ENCODE measurements at places on chromosomes 13 and 19.
A peak's percentile ranks its signal among the peaks of the same experiment; 100 is the strongest.

GRCh38 chr13:113166681-113167080, 8.2 kb downstream of the PROZ start:
- no peak for DNase-seq

- DNase-seq = no peak
Observed at GRCh38 chr13:86731987-86732386, 932.8 kb upstream of the SLITRK6 start.

GRCh38 chr13:113731192-113732175, 27.5 kb upstream of the TMEM255B start:
- DNase-seq = no peak

DNA sequence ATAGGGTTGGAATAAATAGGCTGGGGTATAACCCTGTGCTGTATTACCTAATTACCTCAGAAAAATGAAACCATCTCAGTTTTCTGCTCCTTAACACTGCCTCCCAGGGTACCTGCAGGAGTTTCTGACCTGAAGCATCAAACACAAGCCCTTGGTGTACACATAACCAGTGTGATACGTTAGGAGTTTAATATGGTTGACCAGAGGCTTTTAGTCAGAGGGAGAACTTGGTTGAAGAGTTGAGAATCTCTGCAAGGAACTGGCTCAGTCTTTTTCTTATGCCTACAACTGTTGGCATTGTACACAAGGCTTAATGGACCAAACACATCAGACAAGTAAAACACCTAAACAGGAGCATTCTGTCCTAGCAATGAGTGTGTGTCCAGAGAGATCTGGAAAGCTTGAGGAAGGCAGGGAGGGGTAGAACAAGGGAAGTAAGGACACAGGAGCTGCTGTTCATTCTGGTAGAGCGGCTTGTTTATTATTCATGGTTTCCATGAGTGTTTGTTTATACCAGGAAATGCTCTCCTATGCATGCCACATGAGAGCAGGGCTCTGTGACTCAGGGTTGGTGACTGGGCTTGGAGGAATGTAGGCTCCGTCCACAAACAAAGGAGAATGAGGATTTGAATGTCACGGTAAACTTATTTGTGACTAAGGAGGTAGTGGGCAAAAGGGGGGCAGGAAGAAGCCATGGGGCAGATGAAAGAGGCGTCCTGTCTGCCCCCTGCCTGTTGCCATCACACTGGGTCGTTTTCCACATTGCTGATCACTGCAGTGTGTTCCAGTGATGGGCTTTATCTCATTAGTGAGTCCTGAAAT, 11.9 kb upstream of the SPATA13 start:
- DNase-seq = no peak

GRCh38 chr13:97030705-97031452, 36.6 kb upstream of the OXGR1 start:
- no peak for DNase-seq

DNA sequence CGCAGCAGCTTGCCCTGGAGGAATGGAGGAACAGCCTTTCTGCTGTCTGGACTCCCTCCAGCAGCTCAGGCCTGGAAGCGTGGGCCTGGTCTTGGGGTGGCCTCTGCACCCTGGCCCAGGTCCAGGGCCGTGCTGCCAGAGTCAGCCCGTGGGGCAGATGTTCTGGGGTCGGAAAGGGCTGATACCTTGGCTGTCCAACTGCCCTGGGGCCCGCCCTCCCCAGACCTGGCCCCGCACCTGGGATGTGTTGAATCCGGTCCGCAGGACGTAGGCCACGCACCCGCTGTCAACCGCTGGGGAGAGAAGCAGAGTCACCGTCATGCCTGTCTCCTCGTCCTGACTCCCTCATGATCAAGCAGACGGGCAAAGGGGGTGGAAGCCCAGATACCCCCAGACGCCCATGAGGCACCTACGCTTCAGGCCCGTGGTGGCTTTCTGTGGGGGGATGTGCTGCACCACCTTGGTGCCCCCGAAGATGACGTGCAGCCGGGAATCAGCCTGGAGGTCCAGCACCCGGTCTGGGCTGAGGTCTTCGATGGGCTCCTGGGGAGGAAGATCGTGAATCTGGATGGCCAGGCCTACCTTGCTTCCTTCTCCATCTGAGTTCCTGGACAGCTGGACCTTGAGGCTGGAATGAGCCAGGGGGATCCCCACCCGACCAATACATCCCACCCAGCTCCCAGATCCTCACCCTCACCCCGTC, 7.7 kb downstream of the ATP13A1 start:
- no peak for DNase-seq

DNA sequence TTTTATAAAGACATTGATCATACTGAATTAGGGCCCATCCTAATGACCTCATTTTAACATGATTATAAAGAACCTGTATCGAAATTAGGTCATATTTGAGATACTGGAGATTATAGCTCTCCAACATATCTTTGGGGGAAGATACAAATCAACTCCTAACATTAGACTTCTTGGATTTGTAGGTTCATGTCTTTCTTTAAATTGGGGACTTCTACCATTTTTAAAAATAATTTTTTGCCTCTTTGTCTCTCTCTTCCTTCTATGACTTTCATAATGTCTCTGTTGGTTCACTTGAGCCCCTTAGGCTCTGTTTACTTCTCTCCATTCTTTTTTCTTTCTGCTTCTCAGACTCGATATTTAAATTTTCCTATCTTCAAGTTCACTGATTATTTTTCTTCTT, 57.2 kb downstream of the RNF17 start:
- DNase-seq = no peak

DNA sequence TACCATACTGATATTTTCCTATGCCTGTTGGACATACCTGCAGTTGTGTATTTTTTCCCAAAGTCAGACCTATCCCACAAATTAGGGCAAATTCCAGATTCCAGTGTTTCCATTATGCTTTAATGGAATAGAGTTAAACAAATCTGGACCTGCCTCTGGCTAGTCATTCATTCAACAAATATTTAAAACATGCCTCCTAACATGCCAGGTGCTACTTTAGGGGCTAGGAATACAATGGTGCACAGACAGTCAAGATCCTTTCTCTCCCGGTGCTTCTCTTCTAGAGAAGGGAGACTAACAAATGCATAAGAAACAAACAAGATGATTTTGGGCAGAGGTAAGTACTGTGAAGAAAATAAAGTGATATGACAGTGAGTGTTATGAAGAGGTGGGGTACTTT, 7.5 kb upstream of the WDFY2 start:
- DNase-seq = no peak

GRCh38 chr19:17079710-17080439, 4.3 kb downstream of the MYO9B start:
- DNase-seq = no peak

- no peak for DNase-seq
Observed at GRCh38 chr13:80307401-80307987, 33.4 kb downstream of the SPRY2 start.

DNA sequence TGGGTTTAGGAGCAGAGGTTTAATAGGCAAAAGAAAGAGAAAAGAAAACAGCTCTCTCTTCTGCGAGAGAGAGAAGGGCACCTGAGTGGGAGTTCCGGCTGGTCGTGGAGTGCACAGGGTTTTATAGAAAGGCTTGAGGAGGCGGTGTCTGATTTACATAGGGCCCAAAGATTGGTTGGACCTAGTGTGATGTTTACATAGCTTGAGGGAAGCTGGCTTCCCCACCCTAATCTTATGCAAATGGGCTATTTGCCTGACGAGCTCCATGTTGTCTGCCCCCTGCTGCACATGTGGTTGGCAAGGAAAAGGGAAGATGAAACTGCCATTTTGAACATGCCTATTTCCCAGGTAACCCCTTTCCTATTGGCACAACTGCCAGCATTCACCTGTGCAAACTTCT, 21.5 kb upstream of the MEDAG start:
- no peak for DNase-seq

DNA sequence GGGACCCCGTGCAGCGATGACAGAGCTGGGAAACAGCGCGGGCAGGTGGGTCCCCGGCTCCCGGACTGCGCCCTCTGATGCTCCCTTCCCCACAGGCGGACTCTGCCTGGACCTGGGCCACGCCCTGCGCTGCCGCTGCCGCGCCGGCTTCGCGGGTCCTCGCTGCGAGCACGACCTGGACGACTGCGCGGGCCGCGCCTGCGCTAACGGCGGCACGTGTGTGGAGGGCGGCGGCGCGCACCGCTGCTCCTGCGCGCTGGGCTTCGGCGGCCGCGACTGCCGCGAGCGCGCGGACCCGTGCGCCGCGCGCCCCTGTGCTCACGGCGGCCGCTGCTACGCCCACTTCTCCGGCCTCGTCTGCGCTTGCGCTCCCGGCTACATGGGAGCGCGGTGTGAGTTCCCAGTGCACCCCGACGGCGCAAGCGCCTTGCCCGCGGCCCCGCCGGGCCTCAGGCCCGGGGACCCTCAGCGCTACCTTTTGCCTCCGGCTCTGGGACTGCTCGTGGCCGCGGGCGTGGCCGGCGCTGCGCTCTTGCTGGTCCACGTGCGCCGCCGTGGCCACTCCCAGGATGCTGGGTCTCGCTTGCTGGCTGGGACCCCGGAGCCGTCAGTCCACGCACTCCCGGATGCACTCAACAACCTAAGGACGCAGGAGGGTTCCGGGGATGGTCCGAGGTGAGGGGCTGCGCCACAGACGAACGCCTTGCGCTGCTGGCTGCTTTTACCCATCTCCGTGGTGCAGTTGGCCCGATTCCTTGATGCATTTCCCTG, 7.8 kb upstream of the SELENOV start:
- peak; percentile 67 for DNase-seq

DNA sequence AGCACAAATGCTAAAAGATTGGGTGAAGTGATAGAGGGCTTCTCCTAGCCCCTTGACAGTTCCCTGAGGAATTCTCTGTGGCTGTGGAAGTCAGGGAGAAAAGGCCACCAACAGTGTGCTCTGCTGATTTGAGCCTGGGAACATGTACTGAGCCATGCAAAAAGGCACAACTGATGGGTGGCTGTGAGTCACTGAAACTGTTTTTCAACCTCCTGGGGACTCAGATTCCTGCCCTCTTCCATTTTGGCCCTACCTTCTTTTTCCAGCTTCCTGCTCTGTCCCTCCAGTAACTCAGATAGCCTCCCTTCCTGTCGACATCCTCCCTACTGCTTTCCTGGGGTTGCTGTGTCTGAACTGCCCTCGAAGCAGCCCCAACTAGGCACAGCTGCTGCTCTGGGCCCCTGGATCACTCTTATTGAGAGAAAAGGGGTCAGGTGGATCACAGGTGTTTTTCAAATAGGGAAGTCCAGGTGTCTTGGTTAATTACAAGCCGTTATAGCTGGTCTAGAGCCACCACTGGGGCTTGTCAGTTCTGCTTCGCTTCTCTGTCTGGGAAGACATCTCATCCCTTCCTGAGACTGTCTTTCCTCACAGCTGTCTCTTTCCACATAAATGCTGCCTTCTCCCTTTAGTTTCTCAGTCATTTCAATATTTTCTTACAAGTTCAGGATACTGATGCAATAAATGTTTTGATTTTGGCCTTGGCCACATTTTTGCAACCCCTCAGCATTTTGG, 13.7 kb downstream of the FAM124A start:
- no peak for DNase-seq

All from DMS 273 treated with DMSO at 0.1 percent for 48 hours (cell line).